T-helper 2 cell (primary cell): ENCODE measurements at places on chromosomes 1 and 21.
A peak's percentile ranks its signal among the peaks of the same experiment; 100 is the strongest.

- no peak for DNase-seq
Observed at GRCh38 chr1:244325056-244325758, 126.5 kb downstream of the ADSS2 start.

GRCh38 chr1:216600730-216601609, 122.3 kb downstream of the ESRRG start:
- DNase-seq = no peak

DNA sequence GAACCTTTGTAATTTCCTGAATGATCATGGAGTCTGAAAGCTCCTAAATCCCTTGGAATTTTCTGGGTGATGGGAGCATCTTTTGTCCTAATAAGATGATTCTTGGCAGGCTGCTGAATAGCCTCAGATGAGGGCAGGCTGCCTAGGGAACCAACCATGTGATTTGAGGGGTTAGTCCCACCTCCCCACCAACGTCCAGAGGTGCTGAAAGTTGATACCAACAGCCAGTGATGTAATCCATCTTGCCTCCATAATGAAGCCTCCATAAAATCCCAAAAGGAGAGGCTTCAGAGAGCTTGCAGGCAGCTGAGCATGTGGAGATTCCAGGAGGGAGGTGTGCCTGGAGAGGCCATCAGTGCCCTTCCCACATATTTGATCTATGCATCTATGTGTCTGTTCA, 43.7 kb downstream of the GTF2B start:
- no peak for DNase-seq

- DNase-seq = no peak
Observed at GRCh38 chr1:8165595-8166360, 139.7 kb upstream of the ERRFI1 start.

- DNase-seq = no peak
Observed at GRCh38 chr1:16969057-16969611, 11.3 kb downstream of the MFAP2 start.

GRCh38 chr1:26067432-26067911, at the start of gene TRIM63:
TRIM63 (minus strand) TSS chr1:26067630; CDS start chr1:26067494, 136 bp downstream.
- no peak for DNase-seq

GRCh38 chr1:8112611-8113261, 86.6 kb upstream of the ERRFI1 start:
- DNase-seq = no peak

DNA sequence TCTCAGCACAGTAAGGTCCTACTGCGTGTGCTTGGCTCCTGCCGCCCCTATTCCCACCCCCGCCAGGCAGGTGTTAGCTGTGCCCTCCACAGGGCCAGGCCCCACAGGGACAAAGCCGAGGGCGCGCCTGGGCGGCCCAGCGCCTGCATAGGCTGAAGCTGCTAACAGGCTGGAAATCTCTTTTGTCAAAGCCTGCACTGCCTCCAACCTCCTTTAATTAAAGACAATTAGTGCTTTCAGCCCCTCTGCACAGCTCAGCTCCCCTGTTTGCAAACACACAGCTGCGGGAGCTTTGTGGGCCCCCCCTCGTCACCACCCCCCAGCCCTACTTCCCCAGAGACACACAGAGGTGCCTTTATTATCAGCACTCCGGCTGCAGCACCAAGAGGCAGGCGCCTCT, 95.9 kb downstream of the EPHB2 start:
- no peak for DNase-seq

DNA sequence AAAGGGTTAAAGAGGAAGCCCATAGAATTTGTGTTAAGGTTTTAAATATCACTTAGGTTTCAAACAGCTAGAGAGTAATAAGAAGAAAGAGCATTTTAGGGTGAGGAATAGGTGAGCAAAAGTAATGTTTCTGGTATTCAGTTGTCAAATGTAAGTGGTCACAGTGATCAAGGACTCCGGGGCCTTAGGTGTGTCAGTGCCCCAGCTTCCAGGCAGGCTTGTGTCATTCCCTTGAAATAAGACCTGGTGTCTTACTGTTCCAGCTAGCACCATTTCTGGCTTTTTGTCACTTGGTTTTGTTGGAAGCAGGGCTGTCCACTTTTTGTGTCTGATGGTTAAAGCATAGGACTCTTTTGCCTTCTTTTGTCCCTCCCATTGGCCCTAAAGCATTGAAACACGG, 69.6 kb downstream of the DYRK1A start:
- no peak for DNase-seq

- DNase-seq = no peak
Observed at GRCh38 chr1:38267037-38268036, 220.7 kb upstream of the POU3F1 start.

DNA sequence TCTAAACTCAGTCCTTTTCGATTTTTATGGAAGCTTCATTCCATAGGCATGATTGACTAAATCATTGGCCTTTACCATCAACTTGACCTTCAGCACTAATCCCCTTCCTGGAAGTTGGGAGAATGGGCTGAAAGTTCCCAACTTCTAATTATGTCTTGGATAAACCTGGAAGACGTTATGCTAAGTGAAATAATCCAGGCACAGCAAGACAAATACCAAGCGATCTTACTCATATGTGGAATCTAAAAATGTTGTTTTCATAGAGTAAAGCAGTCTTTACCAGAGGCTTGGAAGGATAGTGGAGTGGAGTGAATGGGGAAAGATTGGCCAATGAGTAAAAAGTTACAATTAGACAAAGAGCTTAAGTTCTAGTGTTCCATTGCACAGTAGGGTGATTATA, 1453.2 kb downstream of the PLA2G4A start:
- no peak for DNase-seq

DNA sequence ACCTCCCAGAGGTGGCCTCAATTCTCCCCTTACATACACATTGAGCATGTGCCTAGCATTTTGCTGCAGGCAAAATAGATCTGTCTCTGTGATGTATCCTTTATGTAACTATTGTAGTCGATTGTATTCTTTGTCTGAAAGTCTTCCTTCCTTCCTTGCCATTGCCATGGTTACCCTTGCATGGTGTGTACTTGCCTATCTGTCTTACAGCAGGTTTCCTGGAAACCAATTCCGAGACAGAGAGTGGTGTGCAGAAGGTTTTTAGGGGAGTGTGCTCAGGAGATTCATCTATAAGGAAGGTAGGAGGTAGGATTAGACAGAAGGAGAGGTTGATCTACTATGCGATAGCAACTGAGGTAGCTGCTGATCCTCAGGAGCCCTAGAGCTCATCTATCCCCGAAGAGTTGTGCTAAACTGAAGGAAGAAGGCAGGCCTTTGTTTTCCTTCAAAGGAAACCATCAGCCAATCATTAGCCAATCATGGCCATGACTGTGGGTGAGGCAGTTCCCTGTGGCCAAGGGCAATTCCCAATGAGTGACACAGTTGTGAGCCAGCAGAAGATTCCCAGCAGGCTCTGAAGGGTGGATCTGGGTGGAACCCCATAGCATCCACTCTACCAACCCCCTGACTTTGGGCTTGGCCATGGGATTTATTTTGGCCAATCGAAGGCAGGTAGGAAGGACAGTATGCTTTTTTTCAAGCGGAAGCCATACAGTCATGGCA, 15.0 kb downstream of the CITED4 start:
- no peak for DNase-seq

- no peak for DNase-seq
Observed at GRCh38 chr1:170530972-170531757, 801 bp upstream of the GORAB start.

GRCh38 chr1:44822131-44822701, 13.9 kb downstream of the BTBD19 start:
- DNase-seq = no peak

DNA sequence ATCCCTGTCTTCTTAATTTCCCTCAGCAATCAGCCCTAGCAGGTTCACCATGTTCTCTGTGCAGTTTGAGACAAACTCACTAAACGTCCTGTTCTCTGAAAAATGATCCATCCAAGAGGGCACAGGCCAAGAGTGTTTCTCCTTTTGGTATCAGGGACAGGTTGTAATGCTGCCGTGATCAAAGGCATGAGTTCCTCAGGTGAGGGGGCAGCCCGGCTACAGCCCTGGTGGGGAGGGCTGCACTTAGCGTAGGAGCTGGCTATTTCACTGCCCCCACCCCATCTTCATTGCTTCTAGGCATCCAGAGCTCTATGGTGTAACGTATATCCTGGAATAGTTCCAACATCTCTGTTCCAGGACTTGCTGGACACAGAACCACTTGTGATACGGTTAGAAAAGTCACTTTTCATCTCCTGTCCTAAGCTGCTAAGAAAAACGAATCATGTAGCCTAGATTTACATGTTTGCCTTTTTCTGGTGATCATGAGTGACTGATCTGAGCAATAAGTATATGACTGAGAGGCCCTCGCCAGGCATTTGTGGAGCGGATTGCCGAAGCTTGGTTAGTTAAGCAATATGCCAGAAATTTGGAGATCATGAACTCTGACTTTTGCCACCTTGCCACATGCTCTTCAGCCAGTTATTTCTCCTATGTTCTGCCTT, 41.1 kb upstream of the SRP9 start:
- no peak for DNase-seq

DNA sequence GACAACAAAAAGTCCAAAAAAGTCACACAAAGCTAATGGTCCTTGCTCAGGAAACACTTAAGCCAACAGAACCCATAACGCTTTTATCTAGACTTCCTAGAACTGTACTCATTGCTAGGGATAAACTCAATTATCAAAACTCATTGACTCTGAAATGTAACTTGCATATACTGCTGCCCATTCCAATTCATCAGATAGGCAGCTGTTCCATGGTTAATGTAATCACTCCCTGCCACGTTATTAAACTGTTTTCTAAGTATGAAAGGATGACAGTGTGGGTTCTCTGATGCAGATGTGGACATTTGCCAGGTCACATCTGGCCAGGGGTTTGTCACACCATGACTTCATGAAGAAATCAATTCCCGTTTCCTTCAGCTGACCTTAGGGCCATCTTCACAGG, 30.3 kb upstream of the DNAJC11 start:
- no peak for DNase-seq

GRCh38 chr21:26982767-26983166, 15.9 kb upstream of the ADAMTS5 start:
- DNase-seq = no peak

DNA sequence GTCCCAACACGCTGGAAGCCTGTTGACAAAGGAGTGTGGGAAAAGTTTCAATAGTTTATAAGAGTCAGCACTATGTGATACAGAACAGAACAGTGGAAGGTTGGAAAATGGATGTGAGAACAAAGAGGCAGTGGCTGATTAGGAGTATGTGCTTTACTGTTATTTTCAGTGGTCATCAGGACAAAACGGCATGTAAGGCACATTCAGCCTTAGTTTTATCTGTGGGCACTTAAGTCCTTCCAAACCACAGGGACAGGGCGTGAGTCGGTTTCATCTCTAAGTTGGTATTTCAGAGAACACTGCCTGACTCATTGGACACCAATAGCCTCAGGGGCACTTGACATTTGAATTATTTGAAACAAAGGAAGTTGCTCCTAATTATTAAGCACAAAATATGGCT, 306.9 kb downstream of the ASTN1 start:
- DNase-seq = no peak

DNA sequence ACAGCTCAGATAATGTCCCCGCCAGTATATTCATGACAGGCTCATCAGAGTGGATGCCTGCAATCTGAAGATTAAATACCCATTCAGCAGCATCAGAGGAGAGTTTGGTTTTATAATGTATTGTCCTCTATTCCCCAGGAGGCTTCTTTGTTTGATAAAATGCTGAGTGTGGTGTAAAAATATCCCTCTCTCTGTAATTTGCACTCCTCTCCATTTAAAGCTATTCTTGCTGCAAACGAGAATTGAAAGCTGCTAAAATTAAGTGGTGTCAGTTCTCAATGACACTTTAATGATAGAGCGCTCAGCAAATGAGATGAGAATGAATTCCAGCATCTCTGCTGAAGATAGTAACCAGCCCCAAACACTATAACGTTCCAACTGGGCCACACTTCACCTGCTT, 205.7 kb upstream of the RRP15 start:
- DNase-seq = no peak

DNA sequence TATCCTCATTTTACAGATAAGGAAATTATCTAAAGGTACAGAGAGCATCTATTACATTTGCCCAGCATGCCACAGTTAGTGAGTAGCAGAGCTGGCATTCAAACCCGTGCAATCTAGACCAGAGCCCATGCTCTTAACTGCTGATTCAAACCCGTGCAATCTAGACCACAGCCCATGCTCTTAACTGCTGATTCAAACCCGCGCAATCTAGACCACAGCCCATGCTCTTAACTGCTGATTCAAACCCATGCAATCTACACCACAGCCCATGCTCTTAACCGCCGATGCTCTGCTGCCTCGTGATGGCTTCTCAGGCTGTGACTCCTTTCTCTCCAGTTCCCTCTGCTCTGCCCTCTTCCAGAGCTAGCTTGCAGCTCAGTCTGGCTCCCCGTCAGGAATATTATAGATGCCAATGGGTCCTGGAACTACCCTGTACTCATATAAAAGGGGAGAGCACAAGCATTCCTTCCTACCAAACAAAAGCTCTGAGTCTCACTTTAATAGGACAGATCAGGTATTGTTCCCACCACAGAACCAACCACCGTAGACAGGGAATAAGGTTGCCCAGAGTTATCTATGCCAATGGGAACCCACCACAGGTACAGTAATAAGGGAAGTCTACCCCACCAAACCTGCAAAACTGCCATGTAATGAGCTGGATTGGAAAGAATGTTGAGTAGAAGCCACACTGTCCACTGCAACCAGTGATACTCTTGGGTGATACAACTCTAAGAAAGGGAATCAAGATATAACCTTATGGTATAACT, 78.4 kb downstream of the SMYD3 start:
- DNase-seq = peak; percentile 95

- DNase-seq = no peak
Observed at GRCh38 chr1:47431534-47431933, 6.3 kb upstream of the FOXD2 start.

DNA sequence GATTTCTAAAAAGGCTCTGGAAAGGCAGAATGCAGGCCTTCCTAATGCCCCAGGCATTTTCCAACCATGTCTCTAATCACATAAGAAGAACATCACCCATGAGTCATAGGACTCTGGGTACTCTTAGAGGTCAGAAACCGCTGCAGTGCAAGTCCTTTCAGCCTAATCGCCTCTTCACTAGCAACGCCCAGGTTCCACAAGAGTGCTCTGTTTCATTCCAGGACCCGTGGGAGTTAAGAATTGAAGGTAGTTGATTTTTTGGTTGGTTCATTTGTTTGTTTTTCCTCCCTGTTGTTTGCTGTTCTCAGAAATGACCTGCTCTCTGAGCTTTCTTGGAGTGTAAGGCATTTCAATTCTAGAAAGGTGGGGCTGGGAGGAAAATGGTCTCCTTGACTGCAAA, 123.2 kb downstream of the NR5A2 start:
- no peak for DNase-seq

- DNase-seq = peak; percentile 38
Observed at GRCh38 chr1:82931006-82931405, 1067.9 kb downstream of the TTLL7 start.

GRCh38 chr1:229563701-229564100, 5.2 kb upstream of the ABCB10 start:
- DNase-seq = no peak

- DNase-seq = no peak
Observed at GRCh38 chr1:12529640-12530174, 88.3 kb downstream of the DHRS3 start.
